ENCODE measurements at places on chromosomes 3 and 15. TPM values are rescaled to one million over a fixed set of nuclear protein-coding genes. Genes with fewer than 3 reads are reported as not detected.

Gene TOMM70
- 37.0 TPM for polyA plus RNA-seq

Gene BNIP2
- 57.7 TPM for polyA plus RNA-seq

Gene BFSP2
- polyA plus RNA-seq, result not detected

Gene SMCO1
- not detected for polyA plus RNA-seq

Gene LARP6
- polyA plus RNA-seq, result 16.7 TPM

DNA sequence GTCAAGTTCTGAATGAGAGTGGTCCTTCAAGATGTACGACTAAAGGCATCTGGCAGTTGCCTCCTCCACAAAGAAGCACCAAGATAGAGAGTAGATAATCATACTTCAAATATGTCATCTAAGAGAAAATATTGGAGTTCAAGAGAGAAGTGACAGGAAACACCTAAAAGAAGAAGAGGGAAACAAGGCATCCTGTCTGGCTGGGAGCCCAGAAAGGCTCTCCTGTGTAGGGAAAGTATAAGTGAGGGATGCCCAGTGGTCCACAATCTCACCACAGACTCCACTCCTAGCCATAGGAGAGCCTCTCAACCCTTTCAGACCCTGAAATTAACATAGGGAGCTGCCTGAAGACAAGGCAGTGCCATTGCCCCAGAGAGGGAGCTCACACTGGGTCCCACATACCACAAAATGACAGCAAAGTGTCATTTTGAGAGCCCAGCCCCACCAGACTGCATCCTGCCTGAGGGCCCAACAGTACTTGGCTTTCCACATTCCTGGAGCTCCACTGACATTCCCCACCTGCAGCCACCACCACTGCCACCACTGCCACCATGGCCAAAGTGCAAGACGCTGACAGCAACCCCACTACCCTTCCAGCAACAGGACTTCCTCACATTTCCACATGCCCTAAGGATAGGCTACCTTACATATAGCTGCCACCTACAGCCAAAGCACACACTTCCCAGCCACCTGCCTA lies 210.6 kb downstream of the ATP8B4 start:
- no peak for DNase-seq

GRCh38 chr3:43162230-43163084 lies 56.6 kb upstream of the POMGNT2 start:
- DNase-seq, result no peak

DNA sequence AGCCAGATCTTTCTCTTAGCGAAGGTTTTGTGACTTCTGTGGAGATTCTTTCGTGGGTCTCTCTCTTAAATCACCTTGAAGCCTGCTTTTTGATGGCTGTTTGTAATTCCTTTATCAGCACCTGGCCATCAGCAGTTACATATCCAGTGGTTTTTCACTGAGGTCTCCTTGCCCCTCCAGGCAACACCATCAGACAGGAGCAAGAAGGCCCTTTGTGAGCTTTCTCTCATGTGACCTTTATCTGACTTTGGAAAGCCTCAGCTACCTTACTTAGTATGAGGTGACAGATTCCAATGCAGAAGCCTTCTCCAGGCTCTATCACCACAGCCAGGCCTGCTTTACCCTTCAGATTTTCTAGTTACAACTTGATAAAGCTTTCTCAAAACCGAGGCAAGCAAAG lies 30.0 kb upstream of the P3H2 start:
- DNase-seq, result no peak

DNA sequence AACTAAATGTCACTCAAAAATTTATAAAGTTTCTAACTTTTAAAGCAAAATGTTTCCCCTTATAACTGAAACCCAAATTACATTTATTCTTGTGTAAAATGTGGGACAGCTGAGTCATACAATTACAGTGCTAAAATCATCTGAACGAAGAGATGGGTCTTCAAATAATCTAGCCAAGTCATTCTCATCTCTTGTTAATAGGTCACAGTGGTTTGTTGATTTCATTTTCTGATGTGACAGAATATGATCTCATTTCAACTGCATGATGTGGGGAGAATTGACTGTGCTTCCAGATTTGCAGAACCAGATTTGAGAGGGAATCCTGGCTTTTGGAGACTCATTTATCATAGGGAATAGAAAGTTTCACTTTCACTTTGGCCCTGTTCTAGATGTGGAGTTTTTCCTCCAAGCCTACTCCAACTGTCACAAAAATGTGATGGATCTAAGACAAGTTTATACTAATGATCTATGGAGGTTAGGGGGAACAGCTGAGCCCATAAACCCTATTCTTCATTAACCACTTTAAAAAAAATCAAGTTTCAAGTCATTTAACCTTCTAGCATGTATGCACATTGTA lies 685.0 kb downstream of the PDCD6IP start:
- no peak for DNase-seq

DNA sequence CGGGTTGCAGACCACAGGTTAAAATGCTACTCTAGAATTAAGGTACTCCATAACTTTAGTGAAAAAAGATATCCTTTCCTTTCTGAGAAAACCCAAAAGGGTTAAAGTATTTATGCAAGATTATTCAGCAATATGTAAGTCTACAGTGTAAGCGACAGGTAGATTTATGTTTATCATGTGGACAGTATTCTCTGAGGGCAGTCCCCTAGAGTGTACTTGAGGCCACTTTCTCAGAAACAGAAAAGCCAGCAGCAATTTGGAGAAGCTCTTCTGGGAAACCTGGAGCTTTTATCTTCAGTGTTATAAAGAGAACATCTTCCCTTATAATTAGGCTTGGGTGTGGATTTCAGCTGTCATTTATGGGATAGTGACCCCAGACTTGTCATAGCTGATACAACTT lies 8.9 kb downstream of the ST3GAL6 start:
- DNase-seq, result no peak

- DNase-seq, result no peak
Measured at GRCh38 chr3:105791919-105792786, 76.7 kb downstream of the CBLB start.

DNA sequence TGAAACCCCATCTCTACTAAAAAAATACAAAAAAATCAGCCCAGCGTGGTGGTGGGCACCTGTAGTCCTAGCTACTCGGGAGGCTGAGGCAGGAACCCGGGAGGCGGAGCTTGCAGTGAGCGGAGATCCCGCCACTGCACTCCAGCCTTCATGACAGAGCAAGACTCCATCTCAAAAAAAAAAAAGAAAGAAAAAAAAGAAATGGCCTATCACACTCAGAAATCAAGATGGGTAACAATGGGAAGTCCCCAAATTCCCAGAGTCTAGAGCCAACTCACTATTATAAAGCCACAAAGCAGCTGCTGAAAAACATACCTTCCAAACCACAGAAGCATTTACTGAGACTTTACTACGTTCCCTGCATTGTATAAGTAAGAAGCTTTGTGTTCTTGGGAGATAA lies 7.5 kb downstream of the HDGFL3 start:
- DNase-seq, result no peak

GRCh38 chr3:150180334-150180733 lies 209.6 kb upstream of the PFN2 start:
- DNase-seq, result no peak

- DNase-seq, result no peak
Measured at GRCh38 chr3:133112666-133113065, 74.5 kb downstream of the TMEM108 start.

- no peak for DNase-seq
Measured at GRCh38 chr15:88118741-88119140, 137.8 kb downstream of the NTRK3 start.

DNA sequence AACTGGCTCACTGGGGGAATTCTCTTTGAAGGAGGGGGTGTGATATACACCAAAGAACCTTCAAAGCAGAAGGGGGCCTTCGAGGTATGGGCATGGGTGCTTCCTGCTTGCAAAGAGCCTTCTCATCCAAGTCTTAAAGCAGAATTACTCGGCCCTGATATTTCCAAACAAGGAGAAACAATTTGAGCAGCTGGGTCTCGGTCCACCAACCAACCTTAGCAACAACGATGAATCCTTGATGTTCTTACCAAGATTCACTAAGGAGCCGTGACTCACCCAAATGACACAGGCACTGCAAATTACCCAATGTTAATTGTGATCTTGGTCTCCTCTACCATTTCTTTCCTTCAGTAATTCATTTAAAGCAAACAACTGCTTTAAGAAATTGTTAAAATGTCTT lies 7.7 kb downstream of the HOMER2 start:
- DNase-seq, result no peak

DNA sequence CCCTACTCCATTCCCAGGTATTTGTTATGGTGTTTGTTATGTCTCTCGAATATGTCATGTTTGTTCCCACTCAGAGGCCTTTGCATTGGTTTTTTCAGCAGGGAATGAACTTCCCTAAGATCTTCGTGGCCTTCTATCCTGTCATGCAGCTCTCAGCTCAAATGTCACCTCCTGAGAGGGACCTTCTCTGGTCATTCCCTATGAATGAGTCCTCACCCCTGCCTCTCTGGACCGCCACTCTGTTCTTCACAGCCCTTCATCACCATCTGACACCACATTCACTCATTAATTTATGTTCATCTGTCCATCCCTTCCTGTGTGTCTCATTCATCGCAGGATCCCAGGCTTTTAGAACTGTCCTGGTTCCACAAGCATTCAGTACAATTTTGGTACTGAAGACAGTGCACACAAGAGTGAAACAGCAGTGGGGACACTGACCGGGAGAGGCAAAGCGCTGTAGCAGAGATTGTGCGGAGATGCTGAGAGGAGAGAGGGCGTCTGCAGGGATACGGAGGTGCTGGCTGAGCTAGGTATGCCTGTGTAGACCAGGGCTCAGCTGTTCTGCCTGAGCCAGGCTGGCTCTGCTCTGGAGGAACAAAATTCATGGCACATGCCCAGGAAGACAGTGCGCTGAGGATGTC lies 132.3 kb downstream of the CHCHD6 start:
- no peak for DNase-seq

DNA sequence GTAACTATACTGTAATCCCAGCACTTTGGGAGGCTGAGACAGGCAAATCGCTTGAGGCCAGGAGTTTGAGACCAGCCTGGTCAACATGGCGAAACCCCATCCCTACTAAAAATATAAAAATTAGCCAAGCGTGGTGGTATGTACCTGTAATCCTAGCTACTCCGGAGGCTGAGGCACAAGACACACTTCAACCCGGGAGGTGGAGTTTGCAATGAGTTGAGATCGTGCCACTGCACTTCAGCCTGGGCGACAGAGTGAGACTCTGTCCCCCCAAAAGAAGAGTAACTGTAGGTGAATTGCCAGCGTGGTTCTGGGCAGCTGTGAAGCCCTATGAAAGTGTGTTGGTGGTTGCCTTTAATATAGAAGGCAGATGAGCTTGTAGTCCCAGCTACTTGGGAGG lies 95.9 kb downstream of the SLCO3A1 start:
- DNase-seq, result no peak

GRCh38 chr15:52255008-52255407 lies 40.6 kb downstream of the MYO5C start:
- DNase-seq, result no peak

DNA sequence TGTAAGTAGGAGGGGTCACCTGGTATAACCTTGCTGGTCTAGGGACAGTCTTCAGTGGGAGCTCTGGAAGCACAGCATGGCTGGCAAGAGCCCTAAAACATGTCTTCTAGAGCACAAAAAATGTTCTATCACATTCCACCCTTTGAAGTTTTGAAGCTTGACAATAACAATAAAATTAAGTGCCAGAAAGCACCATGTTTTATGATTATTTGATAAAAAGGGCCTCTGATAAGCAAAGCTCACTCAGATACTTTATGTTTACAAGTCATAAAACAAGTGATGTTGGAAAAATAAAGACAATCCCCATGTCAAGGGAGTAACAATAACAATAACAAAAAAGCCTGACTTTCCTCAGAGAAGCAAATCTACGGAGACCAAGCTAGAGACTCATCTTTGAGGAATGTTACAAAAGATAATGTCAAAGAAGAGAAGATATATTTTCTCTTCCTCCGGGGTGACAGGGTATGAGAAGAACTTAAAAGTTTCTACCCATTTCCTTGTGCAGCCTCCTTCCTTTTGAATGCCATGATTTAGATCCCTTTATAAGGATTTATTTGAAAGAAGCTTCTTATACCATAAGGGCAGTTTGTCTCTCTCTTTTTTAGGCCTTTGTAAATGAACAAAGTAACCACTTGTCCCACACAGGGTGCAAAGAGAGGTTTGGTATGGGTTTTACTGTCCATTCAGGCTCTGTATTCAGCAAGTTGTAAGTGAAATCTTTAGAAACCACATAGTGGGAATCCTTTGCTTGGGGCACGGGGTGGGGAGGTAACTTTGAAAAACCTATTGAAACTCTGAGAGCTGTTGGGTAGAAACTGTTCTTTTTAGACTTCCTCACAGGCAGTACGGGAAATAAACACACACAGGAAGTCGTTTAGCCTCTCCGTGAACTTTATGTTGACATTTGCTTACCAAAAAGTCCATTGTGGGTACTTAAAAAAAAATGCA lies 109.6 kb upstream of the RBMS3 start:
- DNase-seq, result no peak

DNA sequence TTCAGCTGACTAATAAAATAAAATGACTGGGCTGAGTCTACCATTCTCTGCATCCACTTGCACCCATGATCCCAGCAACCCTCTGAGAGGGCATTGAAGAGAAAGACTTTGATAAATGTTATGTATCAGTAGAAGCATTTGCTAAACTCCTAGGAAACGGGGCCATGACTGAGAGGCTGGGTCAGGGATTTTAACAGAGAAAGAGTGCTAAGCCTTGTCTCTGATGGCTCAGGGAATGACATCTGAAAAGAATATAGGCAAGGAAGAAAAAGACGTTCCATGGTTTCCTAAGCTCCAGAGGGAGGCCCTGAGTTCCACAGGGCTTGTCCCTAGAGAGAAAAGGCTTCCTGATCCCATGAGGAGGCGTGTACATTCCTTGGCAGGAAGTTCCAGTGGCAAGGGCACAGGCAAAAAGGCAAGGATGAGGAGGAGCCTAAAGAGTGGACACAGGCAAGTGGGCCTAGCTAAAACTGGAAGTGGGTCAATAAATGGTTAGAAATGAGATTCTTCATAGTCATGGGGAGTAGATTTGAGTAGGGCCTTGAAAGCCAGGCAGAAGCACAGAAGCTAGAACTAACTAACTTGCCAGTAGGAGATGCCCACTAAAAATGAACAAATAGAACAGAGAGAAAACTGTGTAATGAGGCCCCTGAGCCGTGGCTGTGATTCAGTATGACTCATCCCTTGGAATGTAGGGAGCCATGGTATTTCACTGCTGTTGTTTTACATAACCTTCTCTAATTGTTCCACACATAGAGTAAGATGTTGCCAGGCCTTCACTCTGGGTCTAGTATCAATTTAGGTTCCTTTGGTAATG lies 44.9 kb upstream of the MANF start:
- no peak for DNase-seq
